ENCODE measurements at places on chromosomes 11 and 22.
A peak's percentile ranks its signal among the peaks of the same experiment; 100 is the strongest.

GRCh38 chr22:48756146-48757111, 1071.2 kb downstream of the BRD1 start:
- no peak overlapping the region for H3K27ac ChIP-seq
- H3K27me3 ChIP-seq: no peaks in the 10 kb centered on the region
- H3K4me1 ChIP-seq: no peaks in the 10 kb centered on the region
- no peak overlapping the region for H3K4me3 ChIP-seq
- H3K36me3 ChIP-seq: no peaks in the 10 kb centered on the region
- DNase-seq: no peak

DNA sequence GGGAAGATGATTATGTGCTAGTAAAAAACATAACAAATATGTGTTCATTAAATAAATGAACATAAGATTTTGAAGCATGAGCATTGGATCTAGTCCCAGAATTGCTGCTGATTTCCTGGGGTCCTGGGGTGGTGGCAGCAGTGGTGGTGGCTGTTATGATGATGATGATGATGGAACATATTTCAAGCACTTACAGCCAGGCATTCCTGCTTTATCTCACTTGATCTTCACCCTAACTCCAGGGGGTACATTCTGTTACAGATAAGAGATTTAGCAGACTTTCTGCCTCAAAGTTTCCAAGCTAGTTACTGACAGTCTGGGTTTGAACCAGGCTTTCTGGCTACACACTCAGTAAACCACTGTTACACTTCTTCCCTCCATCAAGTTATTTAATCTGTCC, 5.2 kb downstream of the TRAPPC4 start:
- no peaks in the 10 kb centered on the region for H3K27me3 ChIP-seq
- DNase-seq: no peak
- no peak overlapping the region for H3K4me3 ChIP-seq
- no peak overlapping the region for H3K27ac ChIP-seq
- peaks cover 7% of the 10 kb centered on the region for H3K4me1 ChIP-seq
- no peaks in the 10 kb centered on the region for H3K36me3 ChIP-seq

- no peaks in the 10 kb centered on the region for H3K36me3 ChIP-seq
- H3K4me3 ChIP-seq: no peak overlapping the region
- H3K27ac ChIP-seq: no peak overlapping the region
- DNase-seq: no peak
Observed at GRCh38 chr11:94550513-94550912, 6.8 kb downstream of the FUT4 start.

GRCh38 chr11:123892031-123892430, 6.6 kb upstream of the TMEM225 start:
- H3K27me3 ChIP-seq: no peaks in the 10 kb centered on the region
- no peak overlapping the region for H3K27ac ChIP-seq
- H3K4me1 ChIP-seq: no peaks in the 10 kb centered on the region
- no peak for DNase-seq
- no peaks in the 10 kb centered on the region for H3K36me3 ChIP-seq

DNA sequence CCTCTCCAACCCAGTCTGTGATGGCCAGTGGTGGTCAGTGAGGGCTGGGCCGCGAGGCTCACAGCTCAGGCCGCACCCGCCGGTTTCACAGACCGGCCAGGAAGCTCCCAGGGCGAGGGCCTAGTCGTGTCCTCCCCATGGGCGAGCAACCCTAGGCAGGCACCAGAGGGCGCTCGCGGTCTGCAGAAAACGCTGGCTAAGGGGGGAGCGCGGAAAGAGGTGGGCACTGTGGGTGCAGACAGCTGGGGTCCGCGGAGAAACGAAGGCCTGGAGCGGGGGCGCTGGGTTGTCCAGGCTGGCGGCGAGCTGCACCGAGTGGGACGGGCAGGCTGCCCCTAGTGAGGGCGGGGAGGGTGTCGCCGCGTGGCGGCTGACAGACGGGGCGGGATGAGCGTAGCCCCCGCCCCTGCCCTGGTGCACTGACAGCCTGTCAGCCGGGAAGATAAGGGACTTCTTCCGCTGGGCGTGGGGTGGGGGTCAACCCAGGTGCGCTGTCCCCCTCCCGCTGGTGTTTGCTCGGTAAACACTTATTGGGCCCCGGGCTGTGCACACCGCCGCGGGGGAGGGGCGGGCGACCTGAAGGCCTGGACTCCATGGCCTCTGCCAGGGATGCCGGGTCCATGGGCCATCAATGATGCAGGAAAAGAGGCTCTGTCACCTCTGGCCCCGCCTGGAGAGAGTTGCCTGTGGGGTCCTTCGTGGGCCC, 7.5 kb downstream of the GP1BB start:
- no peak overlapping the region for H3K27ac ChIP-seq
- no peaks in the 10 kb centered on the region for H3K4me1 ChIP-seq
- no peak overlapping the region for H3K4me3 ChIP-seq
- H3K36me3 ChIP-seq: no peaks in the 10 kb centered on the region
- no peaks in the 10 kb centered on the region for H3K27me3 ChIP-seq

GRCh38 chr11:20656901-20657300, 12.5 kb upstream of the NELL1 start:
- no peak overlapping the region for H3K27ac ChIP-seq
- H3K4me3 ChIP-seq: no peak overlapping the region

DNA sequence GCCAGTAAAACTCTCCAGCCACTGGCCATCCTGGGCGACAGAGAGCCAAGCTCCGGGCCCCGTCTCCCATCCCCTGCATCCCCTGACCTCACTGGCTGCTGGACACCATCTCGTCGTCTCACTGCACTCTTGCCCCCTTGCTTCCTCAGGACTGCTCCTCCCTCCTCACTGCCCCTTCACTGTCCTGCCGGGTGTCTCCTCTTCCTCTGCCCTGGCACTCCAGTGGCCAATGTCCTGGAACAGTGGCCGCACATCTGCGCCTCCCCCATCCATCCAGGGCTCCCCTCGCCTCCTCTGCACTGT, 800.4 kb downstream of the BRD1 start:
- H3K4me3 ChIP-seq: no peak overlapping the region
- no peak for DNase-seq
- H3K27me3 ChIP-seq: no peaks in the 10 kb centered on the region
- H3K27ac ChIP-seq: no peak overlapping the region
- no peaks in the 10 kb centered on the region for H3K36me3 ChIP-seq

- H3K4me1 ChIP-seq: peaks cover 7% of the 10 kb centered on the region
- no peak overlapping the region for H3K27ac ChIP-seq
- no peak for DNase-seq
- H3K4me3 ChIP-seq: no peak overlapping the region
Observed at GRCh38 chr11:120331301-120331996, 4.8 kb upstream of the ARHGEF12 start.

- H3K4me1 ChIP-seq: no peaks in the 10 kb centered on the region
- peak; percentile 13 for DNase-seq
- H3K27me3 ChIP-seq: no peaks in the 10 kb centered on the region
Observed at GRCh38 chr22:23685205-23685784, 5.5 kb upstream of the RGL4 start.
